ENCODE measurements at places on chromosomes 6 and 20.

- peak; percentile 64 for DNase-seq
These were observed 56.6 kb downstream of the SYTL3 start for GRCh38 chr6:158706369-158706982.

- DNase-seq, result no peak
These were observed 51.9 kb upstream of the SEC63 start for GRCh38 chr6:108009894-108010293.

DNA sequence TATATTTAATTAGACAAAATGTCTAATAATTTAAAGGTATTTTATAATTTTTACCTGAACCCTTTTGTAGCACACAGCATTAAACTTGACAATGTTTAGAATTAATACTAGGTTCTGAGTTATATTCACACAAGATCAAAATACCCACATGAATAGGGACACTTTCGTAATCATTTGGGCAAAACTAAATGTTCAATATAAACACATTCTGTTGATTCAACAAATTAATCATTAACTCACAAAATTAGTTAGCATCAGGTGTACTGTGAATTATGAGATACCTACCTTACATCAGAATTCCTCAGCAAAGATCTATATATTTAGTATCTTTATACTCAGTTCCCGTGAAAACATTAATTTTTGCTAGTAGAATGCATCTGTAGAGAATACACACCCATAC lies 481.5 kb upstream of the MANEA start:
- DNase-seq, result no peak

- DNase-seq, result no peak
These were observed 4.3 kb downstream of the ARFRP1 start for GRCh38 chr20:63703471-63703975.

DNA sequence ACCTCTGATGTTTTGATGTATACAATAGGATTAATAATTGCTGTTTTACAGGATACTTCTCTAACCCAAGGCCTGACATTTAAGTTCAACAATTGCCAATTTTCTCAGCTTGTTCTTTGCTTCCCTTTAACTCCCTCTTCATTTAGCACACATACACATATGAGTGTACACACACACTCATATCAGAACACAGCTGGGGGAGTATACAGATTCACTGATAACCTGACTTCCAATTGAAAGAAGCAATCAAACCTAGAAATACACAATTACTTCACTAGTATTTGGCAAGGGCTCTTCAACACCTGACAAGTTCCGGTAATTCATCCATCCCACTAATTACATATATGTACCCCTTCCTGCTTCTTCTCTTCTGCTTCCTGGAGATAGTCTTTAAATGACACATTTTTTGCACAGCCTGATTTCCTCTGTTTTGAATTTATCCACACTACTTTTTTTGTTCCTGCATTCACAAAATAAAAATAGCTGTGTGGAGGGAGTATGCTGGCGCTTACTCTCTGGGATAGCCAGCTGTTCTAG lies 11.2 kb downstream of the UST start:
- no peak for DNase-seq

DNA sequence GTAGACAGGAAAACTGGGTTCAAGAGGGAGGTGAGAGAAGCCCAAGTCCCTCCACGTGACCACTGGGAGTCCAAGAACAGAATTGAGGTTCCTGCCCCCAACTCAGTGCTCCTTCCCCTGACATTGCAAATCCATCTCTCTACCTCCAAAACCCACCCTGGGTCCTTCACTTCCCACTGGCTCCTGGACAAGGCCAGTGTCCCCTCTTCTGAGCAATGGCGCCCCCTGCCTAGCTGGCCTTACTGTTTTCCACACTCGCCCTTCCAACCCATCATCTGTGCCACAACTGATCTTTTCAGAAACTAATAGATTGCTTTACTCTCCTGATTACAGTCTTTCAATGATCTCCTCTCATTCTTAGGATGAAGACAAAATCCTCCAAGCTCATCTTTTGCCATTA lies 200.3 kb downstream of the ANKRD60 start:
- no peak for DNase-seq

- no peak for DNase-seq
These were observed 67.0 kb upstream of the FRMD1 start for GRCh38 chr6:168145747-168146596.

DNA sequence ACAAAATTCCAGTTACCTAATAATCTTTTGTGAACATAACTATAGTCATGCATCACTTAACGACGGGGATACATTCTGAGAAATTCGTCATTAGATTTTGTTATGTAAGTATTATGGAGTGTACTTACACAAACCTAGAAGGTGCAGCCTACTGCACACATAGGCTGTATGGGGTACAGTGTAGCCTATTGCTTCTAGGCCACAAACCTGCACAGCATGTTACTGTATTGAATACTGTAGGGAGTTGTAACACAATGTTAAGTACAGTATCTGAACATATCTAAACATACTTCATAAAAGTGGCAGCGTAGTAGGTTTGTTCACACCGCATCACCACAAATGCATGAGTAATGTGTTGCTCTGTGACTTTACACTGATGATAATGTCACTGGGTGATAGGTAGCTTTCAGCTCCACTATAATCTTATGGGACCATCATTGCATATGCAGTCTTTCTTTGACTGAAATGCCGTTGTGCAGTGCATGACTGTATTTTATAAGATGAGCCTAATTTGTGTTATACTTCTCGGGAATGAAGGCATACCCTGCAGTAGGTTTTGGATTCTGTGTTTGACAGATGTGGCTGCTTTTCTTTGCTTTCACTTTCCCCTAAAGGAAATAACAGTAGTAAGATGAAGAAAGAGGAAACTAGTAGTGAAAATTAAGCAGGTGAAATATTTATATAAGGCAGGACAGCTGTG lies 365.6 kb downstream of the FARS2 start:
- DNase-seq, result no peak

DNA sequence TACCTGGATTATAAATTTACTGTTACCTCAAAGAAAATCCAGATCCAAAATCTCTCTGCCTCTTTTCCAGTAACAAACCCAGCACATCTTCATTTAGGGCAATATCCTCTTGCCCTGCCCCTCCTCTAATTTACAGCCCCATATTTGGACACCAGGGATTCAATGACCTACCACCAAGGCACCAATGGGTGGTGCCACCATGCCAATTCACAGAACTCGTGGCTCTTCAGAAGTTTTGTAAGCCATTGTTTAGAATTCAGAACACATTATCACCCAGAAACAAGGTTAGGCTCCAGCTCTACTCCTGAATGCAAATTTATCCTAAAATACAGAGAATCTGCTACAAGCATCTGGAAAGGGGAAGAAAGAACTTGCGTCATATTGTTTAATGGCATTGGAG lies 67.8 kb upstream of the SASH1 start:
- no peak for DNase-seq

DNA sequence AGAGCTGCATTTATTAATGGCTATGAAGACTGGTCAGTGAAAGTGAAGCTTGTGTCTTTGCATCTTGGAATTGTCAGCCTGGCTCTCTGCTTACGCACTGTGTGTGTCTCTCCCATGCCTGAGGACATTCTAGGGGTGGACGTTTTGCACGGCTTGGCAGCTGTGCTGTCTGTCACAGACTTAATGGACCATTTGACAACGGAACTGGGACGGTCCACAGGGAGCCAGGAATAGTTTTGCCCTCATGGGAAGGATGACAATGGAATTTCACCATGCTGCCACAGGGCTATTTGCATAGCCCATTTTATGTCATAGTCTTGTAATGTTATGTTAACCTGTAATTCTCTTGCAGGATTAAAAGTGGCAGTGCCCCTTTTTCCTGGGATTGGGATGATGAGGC lies 44.7 kb downstream of the OR2B6 start:
- no peak for DNase-seq

DNA sequence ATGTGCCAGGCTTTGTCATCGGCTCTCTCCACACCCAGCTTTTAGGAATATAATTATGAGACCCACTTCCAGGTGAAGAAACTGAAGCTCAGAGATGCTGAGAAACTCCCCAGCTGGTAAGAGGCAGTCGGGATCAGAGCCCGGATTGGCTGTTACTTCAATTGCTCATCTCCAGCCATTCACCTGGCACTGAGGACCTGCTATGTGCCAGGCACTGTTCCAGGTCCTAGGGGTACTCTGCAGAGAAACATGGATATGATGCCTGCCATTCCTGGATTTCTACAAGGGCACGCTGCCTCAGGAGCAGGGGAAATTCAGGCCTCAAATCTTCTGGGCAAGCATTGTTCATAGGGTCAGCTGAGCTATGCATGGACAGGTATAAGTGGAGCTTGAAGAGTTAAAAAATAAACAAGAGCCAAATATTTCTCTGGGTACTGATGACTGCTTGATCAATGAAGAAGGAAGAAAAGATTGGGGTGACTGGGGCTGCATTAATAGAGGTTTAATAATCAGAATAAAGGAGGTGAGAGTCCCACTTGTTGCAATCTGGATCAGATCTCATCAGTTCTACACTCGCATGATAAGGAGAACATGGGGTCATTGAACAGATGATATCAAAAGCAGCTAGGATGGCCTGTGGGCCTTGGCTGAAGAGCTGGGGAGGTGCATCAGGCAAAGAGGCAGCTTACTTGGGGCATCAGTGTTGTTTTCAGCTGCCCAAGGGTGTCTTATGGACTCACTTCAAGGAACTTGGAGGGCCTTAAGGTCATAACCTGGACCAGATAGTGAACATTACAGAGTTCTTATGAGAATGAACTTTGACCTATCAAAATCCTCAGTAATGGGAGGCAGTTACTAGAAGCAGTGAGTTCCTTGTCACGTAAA lies 80.9 kb upstream of the TOX2 start:
- DNase-seq, result no peak

GRCh38 chr6:20686142-20686541 lies 151.9 kb downstream of the CDKAL1 start:
- no peak for DNase-seq

GRCh38 chr20:39029364-39029763 lies 67.2 kb downstream of the DHX35 start:
- no peak for DNase-seq

- peak; percentile 67 for DNase-seq
These were observed at the start of gene MICAL1 for GRCh38 chr6:109455437-109456110. Gene MICAL1 (minus strand): TSS chr6:109455772. CDS start chr6:109454196, 1,576 bp downstream.

DNA sequence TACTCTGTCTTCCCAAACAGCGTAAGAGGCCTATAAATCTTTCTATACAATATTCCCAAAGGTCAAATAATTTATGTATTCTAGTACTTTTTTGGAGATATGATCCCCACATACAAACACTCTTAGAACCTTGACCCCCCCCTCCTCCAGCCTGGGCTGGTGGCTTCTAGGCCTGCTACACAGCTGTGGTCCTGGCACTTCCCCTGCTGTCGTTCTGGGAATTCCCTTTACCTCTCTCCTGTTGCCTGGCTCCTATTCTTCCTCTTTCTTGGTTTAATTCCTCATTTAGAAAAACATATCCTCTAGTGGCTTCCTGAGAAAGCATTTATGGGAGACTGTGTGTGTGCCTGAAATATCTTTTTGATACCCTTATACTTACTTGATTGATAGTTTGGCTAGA lies 4.1 kb upstream of the TXLNB start:
- no peak for DNase-seq

DNA sequence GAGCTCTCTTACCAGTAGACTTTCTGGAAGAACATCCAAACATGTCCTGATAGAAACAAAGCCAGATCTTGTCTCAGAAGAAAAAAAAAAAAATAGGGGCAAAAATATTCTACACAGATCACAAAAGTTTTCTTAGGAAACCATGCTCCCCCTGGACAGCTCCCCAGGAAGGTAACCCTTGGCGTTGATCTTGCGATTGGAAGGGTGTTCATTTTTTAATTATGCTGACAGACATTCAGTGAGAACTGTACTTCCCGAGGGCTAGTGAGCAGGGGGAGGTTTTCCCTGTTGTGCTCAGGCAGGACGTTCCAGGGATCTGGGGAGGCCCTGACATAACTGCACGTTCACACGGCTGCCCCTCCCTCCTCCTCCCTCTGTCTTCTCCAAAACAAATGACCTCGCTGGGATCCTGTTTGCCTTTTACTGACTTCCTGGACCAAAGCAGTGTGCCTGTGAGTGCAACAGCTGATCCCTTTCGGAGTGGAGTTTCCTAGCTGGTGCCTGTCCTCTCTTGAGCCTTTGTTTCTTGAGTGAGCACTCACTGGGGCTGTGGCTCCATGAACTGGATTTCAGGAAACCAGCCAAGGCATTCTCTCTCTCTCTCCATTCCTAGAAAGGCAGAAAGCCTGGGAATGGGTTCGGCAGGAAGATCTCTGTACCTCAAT lies 46.7 kb downstream of the MARCKS start:
- peak; percentile 80 for DNase-seq

DNA sequence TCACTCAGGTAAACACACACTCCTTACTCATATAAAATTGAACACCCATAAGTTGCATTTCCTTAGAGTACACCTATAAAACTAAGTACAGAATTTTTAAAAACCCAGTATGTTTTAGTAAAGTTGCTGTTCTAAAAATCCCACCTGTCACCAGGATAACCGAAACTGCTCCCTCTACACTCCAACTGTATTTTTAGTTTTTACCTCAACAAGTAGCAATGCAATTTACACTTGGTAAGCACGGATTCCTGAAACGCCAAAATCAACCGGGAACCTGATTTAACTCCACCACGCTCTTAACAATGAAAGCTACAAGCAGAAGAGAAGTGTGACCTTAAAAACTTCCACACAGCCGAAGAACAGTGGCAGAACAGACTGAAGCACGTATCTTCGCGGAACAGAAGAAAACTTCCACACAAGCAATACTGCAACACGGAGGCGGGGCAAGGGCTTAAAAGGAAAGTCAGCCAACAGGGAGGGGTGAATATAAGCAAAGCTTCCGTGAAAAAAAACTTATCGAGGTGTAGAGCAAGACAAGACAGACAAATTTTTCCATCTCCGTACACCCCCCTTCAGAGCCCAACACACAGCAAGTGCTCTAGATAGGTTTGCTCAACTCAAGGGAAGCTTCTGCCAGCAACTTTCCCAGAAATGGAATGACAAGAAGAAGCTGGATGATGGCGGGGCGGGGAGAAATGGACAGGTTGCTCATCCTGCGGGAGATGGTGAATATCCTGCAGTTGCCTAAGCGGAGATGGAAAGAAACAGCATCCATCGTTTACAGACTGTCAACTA lies 1.4 kb downstream of the STAU1 start:
- peak; percentile 60 for DNase-seq

DNA sequence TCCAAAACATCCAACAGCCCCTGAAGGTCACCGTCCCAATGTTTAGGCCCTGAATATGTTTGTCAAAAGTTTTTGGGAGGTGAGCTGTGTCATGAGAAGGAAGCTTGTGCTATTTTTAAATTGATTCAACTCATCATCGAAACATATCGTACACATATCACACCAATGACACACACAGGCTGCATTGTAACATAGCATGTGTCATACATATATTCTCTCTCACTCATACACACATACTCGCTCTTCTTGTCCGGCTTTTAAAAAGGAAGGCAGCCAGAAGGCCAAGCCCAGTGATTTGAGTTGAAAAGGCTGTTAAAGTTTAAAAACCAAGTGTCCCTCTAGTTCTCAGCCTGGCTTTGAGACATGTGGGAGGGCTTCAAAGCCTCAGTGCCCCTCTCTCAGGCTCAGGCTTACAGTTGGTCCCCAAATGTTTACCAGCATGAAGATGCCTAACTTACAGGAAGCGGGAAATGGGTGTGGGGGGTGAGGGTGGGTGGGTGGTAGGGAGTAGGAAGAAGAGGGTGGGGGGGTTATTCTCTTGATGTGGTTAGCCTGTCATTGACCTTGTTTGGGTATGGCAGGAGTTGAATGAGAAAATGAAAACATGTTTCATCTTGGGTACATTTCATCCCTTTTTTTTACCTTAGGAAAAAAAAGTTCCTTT lies 3.3 kb upstream of the PRDM1 start:
- peak; percentile 82 for DNase-seq

- DNase-seq, result no peak
These were observed 83.9 kb downstream of the KCNB1 start for GRCh38 chr20:49398401-49399144.

- no peak for DNase-seq
These were observed 121.2 kb downstream of the INSM1 start for GRCh38 chr20:20489054-20489453.

GRCh38 chr6:94050515-94050914 lies 631.2 kb upstream of the EPHA7 start:
- DNase-seq, result no peak
